ENCODE measurements at places on chromosomes 16 and 17. TPM values are rescaled to one million over a fixed set of nuclear protein-coding genes. Genes with fewer than 3 reads are reported as not detected.

- no peak for DNase-seq
Measured at GRCh38 chr16:5502467-5502869, 404.9 kb upstream of the EEF2KMT start.

DNA sequence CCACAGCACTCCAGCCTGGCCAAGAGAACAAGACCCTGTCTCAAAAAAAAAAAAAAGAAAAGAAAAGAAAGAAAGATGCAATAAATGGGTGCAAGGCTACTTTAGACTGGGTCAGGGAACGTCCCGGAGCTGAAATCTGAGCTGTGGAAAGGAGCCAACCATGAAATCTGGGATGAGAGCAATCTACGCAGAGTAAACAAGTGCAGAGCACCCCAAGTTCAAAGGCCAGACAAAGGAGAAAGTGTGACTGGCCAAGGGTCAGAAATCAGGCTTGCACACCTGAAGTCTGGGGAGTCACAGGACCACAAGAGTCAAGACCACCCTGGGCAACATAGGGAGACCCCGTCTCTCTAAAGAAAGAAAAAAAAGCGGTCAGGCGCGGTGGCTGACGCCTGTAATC, 2.8 kb downstream of the SHMT1 start:
- DNase-seq = no peak

DNA sequence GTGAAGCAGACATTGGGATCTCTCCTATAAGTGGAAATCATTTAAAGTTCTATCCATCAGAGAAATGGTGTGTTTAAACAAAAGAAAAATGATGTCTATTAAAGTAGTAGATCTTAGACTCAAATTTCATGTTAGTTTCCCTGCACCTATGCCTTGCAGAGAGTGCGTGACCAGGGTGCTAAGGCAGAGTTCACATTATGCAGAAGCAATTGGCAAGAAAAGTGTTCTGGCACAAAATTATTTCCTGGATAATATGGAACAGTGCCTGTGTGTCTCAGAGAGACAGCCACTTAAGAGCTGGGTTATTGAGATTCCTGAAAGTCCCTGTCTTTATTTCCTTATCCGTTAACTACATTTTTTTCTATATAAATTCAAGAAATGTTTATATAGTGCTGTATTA, 457.0 kb downstream of the CDH8 start:
- no peak for DNase-seq

- no peak for DNase-seq
Measured at GRCh38 chr16:85521552-85522307, 91.4 kb upstream of the GSE1 start.

GRCh38 chr16:763369-764183, 3.0 kb downstream of the MSLN start:
- DNase-seq = no peak

- no peak for DNase-seq
Measured at GRCh38 chr16:46844771-46845170, 13.8 kb upstream of the C16orf87 start.

- no peak for DNase-seq
Measured at GRCh38 chr17:43935204-43935925, 6.9 kb downstream of the PPY start.

GRCh38 chr16:73356401-73357079, 308.6 kb upstream of the ZFHX3 start:
- DNase-seq = no peak

- DNase-seq = no peak
Measured at GRCh38 chr17:78957128-78957527, 22.6 kb downstream of the LGALS3BP start.

ACSM2A gene
- not detected for total RNA-seq

KLHL10 gene
- total RNA-seq = not detected

SEPTIN12 gene
- total RNA-seq = not detected

TNFRSF17 gene
- not detected for total RNA-seq

HSD3B7 gene
- total RNA-seq = 5.4 TPM

All from cardiac septum (tissue), 1 donor.